ENCODE measurements at places on chromosomes 4 and X.

GRCh38 chr4:36224972-36225903, 19.1 kb downstream of the ARAP2 start:
- no peak for DNase-seq

- no peak for DNase-seq
Observed at GRCh38 chr4:37470245-37470644, 215.9 kb downstream of the RELL1 start.

DNA sequence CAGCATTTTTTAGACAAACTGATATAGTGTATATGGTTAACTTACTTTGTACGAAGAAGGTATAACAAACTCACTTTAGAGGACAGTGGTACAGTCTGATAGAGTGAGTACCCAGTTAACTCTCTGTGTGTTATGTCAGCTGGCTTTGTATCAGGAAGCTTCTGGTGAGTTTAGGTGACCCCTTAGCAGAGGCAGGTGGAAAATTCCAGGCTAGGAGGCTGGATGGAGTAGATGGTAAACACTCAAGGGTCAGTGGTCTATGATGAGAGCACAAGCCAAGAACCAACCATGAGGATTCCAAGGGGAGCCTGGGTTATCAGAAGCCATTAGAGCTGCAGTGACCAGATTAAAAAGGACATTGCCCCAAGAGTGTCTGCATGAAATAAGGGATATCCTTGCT, 227.3 kb upstream of the CENPE start:
- no peak for DNase-seq

- peak; percentile 48 for DNase-seq
Observed at GRCh38 chr4:154073107-154073822, 284.4 kb upstream of the SFRP2 start.

GRCh38 chr4:73704314-73705055, 35.9 kb upstream of the CXCL8 start:
- peak; percentile 100 for DNase-seq

- no peak for DNase-seq
Observed at GRCh38 chrX:64850371-64851082, 125.7 kb downstream of the ZC4H2 start.

DNA sequence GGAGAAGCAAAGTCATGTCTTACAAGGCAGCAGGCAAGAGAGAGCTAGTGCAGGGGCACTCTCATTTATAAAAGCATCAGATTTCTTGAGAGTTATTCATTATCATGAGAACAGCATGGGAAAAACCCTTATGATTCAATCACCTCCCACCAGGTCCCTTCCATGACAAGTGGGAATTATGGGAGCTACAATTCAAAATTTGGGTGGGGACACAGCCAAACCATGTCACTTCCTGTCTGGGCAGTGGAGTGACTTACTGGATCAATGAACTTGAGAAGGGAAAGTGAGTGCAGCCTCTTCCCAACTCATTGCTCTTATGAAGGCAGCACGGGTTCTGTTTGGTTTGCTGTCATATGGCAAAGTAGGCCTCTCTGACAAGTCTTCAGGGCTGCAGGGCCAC, 261.8 kb upstream of the TAPT1 start:
- peak; percentile 25 for DNase-seq

DNA sequence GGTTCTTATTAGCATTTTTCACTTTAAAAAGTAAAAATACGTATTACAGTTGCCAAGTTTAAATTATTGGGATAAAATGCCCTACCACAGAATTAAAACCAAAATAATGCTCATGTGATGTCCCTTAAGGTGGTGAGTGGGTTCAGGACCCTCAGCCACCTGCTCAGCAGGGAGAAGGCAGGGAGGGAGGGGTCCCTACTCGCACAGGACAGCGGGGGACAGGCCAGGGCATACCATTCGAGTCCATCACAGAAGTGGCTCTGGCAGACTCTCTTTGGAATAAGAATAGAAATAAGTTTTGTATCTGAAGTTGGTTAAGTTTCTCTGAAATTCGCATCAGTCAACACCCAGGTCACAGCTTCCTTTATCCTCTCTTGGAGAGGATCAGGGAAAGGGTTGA, 37.7 kb downstream of the NOP14 start:
- no peak for DNase-seq

GRCh38 chr4:141133999-141134995, 1.0 kb upstream of the RNF150 start:
- no peak for DNase-seq

DNA sequence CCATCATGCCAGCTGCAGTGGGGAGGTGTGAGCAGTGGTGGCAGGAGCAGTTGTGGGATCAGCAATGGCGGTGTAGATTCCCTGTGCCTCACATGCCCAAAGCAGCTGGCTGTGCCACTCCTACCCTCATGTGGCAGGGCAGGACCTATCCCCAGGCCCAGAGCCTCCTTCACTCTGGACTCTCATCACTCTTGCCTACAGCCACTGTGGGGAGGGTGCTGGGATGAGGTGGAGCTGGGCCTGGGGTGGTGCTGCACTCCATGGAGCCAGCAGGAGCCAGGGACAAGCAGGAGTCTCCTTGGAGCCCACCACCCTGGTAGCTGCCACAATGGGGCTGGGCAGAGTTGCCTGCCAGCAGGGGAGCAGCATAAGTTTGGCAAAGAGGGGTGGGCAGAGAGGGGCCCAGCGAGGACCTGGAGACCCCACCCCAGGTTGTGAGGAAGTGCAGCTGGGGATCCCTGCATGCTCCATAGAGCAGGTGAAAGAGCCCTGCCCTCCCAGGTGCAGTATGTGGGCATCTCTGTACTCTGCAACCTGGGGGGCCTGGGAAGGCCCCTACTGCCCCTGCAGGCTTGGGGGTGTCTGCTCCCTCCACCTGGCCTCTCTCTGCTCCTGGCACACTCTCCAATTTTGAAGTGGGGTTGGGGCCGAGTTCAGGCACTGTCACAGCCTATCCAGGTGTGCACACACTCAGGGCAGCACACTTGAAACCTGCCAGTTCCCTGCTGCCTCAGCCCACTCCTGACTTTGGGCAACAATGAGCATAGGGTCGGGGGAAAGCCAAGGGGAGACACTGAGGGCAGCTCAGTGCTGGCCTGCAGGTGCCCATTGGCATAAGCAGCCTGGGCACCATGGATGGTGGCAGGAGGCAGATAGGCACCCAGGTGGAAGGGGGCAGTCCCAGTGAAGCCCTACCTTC, 74.0 kb upstream of the INTU start:
- DNase-seq = no peak

DNA sequence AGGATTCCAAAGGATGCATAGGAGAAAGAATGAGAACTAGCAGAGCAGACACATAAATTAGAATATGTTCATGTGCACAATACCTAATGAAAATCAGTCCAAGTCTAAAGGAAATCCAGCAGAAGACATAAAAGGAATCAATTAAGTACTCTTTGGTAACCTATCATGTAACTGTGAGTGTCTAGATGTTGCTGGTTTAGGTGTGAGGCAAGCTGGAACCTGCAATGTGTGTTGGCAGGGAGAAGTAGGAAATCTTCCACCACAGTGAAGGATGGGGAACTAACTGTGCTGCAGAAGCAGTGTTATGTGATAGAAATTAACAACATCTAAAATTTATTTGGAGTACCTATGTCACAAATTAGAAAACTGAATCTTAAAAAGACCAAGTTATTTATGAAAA, 330.8 kb upstream of the DKK2 start:
- no peak for DNase-seq

DNA sequence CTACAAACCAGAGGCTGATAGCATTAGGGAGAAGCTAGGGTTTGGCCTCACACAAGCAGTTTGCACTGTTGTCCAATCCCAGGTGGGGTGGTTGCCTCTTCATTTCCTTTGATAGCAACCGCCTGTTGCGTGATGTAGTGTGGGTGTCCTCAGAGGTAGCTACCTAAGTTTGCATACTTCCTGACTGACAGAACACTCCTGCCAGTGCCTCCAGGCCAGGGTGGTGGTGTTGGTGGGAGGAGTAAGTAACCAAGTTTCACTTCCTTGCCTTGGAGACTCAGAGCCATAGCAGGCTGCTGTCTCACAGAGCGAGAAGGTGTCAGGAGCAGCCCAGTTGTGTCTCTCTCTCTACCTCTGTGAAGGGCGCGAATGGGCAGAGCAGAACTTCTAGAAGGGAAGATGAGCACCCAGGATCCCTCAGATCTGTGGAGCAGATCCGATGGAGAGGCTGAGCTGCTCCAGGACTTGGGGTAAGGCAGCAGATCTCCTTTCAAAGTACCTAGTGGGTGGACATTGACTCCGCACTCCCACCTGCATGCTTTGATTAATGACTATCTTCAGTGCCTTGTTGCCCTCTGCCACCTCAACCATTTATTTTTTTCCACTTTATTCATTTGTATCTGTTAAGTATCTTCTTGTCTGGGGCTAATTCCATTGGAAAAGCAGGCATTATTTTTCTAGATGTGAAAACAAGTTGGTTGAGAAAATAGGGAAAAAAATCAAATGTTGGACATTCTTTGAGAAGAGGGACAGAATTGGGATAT, at the start of gene DAPP1:
Gene DAPP1, plus strand, starts transcription at position 283 of the 764 bp plus-strand sequence. Its CDS starts 87 bp downstream, at position 370.
- peak; percentile 84 for DNase-seq

- peak; percentile 1 for DNase-seq
Observed at GRCh38 chrX:1835056-1835455, 220.2 kb downstream of the ASMT start.

- DNase-seq = no peak
Observed at GRCh38 chr4:97953171-97953941, 189.9 kb downstream of the STPG2 start.
